HCT116 (cell line): ENCODE measurements at places on chromosomes 1 and 21.

GRCh38 chr1:3611170-3612019 is at the start of gene MEGF6:
MEGF6 (minus strand) TSS chr1:3611508; CDS start chr1:3611268, 240 bp downstream.
- DNase-seq: peak; percentile 69

DNA sequence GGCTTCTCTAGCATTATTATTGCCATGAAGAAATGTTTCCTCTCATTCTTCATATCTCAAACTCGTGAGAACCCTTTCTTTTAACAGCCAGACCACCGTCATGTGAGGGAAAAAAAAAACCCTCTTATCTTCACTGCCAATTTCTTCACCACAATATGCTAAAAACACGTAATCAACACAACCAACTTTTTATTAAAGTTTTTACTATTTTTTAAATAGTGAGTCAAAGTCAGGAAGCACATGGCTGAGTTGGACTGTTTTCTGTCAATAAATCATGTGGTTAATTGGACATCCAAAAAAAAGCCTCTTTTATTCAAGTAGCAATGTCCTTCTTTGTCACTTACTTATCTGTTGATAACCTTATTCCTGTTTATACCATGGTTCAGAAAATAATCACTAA is 55.9 kb upstream of the SAMD13 start:
- DNase-seq: no peak

DNA sequence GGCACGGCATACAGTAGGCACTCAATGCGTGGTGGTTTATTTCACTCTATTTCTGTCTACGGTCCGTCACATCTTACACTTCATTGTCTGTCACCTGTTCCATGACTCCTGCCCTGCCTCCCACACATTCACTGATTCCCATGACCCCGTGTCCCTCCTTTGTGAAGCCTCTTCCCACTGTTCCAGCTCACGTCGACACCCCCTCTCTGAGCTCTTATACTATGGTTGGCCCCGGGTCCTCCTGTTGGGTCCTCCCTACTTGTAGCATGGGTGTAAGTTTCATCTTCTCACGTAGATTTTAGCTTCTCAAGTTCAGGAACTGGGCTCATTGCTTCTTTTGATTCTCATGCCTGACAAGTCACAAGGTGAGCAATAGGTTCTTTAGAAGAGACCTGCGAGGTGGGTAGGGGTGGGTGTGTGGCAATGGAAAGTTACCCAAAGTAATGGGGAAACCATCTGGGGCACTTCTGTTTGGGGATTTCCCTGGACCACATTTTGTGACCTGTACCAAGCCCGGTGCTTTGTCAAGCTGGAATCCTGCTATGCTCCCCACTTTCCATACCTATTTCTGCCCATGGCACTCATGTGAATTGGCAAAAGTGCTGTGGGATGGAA is 22.1 kb upstream of the IL10 start:
- no peak for DNase-seq

DNA sequence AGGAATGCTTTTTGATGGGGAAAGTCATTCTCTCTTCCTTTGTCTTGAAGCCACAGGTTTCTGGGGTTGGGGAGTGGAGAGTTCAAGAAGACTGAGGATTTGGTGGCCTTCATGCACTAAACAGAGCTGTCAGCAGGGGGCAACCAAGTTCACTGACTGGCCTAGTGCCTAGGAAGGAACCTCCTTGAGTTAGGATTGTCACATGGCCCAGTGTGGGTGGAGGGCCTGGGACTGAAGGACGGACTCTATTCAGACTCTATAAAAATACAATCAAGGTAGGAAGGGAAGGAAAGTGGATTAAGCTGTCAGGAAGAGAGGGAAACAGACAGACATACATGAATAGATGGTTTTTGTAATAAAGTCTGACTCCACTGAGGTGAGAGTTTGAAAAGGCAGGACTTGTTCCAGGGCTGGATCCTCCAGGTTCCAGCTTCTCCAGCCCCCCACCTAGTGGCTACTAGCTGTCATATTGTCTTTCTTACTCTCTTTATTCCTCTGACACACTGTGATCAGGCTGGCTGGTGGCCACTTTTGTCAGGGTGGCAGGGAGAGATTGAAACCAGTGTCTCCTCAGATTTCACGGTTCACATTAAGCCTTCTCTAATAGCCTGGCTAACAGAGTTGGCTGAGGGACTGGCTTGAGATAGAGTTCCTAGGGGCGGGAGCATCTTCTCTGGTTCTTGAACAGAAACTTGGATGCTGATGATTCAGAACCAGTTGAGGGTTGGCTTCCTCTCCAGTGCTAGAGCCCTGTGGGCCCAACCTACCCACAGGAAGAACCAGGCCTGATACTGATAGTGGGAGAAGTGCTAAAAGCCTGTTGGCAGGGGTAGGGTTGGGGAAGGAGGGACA is 4.1 kb upstream of the SH3BGRL3 start:
- DNase-seq: peak; percentile 80

DNA sequence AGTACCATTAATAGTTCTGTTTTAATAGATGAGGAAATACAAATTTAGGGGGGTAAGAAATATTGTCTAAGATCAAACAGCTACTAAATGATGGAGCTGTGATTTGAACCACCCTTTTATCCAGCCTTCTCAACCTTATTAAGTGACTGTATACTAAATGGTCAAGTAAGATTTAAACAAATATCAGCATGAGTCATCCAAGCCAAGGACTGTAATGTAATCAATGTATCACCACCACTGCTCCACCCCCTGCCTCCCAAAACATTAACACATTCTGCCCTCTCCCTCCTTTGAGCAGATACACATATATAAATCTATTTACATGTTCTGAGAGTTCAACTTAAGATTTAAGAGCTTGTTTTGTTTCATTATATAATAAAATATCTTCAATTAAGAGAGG is 58.9 kb downstream of the LRRC40 start:
- DNase-seq: no peak

DNA sequence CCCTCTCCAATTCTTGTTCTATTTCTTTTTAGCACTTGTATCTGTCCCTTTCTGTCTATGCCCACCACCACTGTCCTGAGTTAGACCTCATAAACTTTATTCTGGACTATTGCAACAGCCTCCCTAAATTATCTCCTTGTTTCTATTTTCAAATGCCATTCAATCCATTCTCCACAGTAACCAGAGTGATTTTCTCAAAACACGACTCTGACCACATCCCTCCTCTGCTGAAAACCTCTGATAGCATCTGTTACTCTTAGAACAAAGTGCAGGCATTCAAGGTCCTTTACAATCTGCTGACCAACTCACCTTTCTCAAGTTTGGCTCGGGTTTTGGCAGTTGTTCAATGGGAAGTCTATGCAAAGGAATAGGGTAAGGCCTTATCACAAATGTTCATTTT is 22.8 kb upstream of the GPX7 start:
- DNase-seq: no peak

GRCh38 chr1:184051138-184051484 is 419 bp upstream of the TSEN15 start:
- DNase-seq: peak; percentile 19

DNA sequence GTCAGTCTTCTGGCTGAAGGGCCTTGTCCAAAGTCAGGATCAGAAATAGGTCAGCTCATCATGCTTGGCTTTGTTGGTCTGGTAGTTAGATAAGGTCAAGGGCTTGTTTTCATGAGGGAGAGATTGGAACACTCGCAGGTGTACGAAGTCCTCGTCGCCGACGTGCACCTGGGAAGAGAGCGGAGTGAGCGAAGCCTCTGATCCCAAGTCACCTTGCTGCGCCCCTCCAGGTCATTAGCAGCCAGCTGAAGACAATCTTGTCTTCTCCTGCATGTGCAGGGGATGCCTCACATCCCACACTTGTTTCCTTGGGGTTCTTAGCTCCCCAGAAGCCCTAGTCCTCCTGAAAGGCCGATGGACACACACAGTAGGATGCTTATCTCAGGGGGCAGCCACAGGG is 1.9 kb downstream of the CSTB start:
- DNase-seq: no peak

- no peak for DNase-seq
Measured at GRCh38 chr21:37281993-37282392, 14.9 kb upstream of the VPS26C start.

DNA sequence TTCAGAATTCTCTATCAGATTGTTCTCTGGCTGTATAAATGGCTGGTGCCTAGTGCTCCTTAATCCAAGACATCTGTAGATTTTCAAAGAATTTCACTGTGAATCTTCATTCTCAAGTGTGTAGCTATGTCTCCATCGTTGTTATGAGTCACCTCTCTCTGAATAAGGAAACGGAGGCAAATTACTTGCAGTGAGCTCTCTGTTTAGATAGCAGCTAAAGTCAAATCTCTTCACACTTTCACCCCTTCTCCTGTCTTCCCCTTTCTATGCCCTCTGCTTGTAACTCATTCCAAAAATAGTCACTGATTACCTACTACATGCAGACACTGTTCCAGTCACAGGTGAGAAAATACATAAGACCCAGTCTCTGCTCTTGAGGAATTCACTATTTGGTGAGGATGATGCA is 39.7 kb downstream of the CHML start:
- DNase-seq: no peak

- DNase-seq: no peak
Measured at GRCh38 chr1:32892368-32893197, 6.3 kb downstream of the HPCA start.

- no peak for DNase-seq
Measured at GRCh38 chr1:94096797-94097549, 24.0 kb downstream of the ABCA4 start.

DNA sequence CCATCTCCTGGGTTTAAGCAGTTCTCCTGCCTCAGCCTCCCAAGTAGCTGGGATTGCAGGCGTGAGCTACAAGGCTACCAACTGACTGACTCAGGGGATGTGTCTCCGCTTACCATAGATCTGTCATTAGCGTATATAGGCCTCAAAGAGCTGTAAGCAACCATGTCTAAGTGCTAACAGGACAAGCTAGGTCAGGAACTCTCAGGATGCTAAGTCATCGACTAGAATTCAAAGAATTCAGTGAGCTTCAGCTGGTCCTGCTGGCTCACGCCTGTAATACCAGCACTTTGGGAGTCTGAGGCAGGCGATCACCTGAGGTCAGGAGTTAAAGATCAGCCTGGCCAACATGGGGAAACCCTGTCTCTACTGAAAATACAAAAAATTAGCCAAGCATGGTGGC is 29.5 kb downstream of the CAPN2 start:
- no peak for DNase-seq

DNA sequence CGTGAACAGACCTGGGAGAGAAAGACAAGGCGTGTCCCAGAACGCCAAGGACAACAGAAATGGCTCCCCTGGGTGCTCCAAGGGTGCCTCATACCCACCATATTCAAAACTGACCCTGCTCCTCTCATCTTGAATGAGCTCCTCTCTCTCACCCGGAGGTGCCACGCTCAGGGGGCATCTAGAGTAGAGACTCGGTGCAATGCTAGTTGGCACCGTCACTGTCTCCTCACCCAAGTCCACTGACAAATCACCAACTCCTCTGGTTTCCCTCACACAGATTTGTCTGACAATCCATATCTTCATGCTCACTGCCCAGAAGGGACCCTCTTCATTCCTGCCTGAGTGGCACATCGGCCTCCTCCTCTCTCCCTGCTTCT is 5.0 kb downstream of the TMEM125 start:
- no peak for DNase-seq

DNA sequence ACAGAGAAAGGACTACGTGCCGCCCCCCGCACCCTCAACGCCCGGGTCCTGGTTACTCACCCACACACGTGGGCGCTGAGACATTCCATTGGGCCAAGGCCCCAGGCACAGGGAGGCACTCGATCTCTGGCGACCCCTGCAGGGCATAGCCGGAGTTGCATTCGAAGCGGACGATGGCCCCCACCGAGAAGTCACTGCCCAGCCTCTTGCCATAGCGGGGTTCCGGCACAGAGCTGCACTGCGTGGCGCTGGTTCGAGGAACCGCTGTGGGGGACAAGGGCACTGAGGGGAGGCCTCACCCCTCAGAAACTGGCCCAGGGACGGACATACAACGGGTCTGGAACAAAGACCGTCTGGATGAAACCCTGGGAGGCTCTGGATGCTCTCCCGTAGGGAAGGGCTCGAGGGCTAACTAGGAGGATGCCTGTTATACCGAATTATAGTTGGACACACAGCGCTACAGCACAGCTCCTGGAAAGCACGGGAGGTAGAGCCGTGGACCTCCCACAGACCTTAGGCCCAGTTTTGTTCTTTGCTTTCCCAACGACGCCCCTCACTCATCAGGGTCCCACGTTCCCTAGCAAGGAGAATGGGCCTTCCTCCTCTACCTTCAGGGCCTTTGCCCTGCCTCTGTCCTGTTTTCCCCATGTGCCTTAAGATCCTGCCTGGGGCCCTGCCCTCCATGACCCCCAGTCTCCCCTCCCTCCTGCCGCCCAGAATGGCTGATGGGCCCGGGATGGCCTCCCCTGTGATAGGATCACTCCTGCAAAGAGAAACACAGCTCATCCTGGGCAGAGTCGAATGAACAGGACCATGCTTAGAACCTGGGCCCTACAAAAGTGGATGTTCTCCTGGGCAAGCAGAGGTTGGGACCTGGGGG is 152.8 kb downstream of the ZSCAN20 start:
- DNase-seq: peak; percentile 33

DNA sequence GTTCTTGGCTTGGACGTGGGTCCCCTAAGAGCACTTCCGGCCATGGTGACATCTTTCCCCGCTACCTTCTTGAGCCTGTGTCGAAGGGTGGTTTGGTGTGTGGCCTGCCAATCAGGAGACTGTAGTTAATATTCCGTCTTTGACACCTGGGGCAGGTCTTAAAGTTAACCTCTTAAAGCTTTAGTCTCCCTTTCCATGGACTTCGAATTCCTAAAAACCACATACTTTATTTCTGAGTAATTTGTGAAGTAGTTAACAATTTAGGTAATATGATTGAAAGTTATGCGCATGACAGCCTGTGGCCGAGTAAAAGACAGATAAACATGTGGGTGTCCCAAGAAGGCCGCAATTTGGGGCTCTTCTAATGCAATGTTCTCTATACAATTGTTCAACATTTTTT is 10.2 kb upstream of the RAB29 start:
- no peak for DNase-seq
